Stimulated activated memory B cell treated with anti-CD40 and anti-IgM and Interleukin-4, amounts not matched to agents 10 μg/mL and 1 μg/mL and 100 μg/mL, for 72 hours (primary cell): ENCODE measurements at places on chromosomes 3 and 15.

GRCh38 chr3:136192831-136193230 is 3.3 kb downstream of the MSL2 start:
- ATAC-seq = no peak

DNA sequence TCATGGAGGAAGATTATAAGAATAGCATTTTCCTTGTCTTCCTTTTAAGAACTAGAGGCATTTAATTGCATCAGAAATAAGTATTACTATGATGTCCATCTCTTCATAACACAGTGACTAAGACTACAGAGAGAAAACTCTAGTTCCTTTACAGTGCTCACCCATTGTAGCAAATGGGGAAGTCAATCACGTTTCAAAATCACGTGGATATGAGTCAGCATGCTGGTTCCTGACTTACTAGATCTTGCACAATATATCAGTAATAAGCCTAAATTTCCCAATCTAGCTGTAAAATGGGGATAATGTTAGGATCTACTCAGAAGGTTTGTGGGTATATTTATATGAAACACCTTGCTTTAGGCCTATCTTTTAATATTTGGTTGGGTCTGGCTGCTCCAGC is 254.8 kb upstream of the EOMES start:
- peak; percentile 57 for ATAC-seq

- no peak for ATAC-seq
These were observed 252.2 kb upstream of the SOX2 start for GRCh38 chr3:181459516-181459915.

DNA sequence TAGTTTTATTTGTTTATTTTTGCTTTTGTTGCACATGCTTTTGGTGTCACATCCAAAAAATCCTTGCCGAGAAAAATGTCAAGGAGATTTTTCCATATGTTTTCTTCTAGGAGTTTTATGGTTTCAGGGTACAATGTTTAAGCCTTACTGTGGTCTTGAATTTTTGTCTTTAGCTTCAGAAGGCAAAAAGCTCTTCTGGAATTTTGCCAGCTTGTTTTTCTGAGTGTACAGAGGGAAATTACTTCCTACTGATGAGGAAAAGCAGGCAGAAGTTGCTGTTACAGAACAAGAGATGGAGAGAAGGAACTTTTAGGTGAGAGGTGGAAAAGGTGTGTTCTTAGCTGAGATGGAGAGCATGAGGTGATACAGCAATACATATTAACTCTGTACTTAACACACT is 59.6 kb downstream of the UBE2E2 start:
- ATAC-seq = no peak

DNA sequence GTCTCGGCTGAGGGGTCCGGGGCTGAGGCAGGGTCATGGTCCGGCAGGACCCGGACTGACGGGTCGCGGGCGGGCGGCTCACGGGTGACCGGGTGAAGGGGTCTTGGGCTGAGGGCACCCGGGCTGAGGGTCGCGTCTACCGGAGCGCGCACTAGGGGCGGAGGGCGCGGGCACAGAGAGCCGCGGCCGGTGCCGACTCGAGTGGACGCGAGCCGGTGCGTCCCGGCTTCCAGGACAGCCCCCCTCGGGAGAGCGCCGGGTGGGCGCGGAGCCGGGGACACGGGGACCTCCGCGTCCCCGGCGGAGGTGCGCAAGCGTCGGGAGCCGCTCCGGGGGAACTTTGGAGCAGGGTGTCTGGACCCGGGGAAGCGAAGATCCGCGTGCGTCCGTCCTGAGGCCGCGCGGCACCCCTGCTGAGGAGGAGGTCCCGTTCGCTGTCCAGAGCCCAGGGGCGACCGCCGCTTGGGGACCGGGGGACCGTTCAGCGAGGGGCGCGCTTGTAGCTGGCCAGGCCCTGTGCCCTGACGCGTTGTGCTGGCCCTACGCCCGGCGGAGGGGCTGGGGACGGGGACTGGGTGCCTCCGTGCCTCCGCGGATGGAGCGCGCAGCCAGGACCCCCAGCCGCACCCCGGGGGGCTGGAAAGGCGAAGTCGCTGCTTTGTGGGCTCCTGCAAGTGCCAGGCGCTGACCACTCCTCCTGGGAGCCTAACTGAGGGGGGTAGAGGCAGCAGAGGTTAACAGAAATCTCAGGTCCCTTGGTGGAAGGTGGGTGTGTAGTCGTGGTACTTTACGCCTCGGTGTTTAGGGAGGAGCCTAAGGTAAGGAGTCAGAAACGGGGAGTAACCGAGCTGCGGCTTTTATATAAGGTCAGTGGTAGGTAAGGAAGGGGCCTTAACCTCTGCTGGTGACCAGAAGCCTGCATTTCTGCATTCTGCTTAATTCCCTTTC is at the start of gene PPARG:
Gene PPARG, plus strand, starts transcription at position 889 of the 948 bp plus-strand sequence. CDS start 90,642 bp downstream, outside the sequence.
- ATAC-seq = peak; percentile 66

- ATAC-seq = peak; percentile 63
These were observed 42.3 kb downstream of the KLHL6 start for GRCh38 chr3:183513046-183513706.

GRCh38 chr15:51315726-51316125 is 22.7 kb downstream of the CYP19A1 start:
- ATAC-seq = no peak

DNA sequence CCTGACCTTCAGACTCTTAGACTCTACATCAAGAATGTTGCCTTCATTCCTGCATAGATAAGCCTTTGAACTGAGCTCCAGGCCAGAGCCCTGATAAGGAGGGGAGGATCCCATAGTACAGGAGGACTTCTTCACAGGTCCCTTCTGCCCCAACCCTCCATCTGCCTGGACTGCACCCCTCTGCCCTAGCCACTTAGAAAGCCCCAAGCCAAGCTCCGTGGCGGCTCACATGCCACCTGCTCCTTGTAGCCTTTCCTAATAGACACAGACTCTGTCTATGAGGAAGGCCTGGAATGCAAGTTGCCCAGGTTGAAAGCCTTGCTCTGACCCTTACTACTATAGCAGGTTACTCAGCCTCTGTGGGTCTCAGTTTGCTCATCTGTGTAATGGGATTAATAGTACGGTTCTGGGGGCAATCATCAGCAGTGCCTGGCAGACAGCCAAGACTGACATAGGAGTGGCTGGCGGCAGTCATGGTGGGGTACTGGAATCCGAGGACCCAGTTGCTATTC is 11.6 kb downstream of the PCSK6 start:
- ATAC-seq = no peak

- ATAC-seq = no peak
These were observed 74.8 kb downstream of the RPL39L start for GRCh38 chr3:187064210-187065115.

- no peak for ATAC-seq
These were observed 880.1 kb downstream of the CADM2 start for GRCh38 chr3:85838921-85839320.
